ENCODE measurements at places on chromosomes 2 and 18. TPM values are rescaled to one million over a fixed set of nuclear protein-coding genes. Genes with fewer than 3 reads are reported as not detected.

Gene CCNT2
- 56.9 TPM for total RNA-seq

Gene NAT8
- total RNA-seq = not detected

Gene DPYSL5
- total RNA-seq = not detected

Gene UGT1A7
- total RNA-seq = not detected

- DNase-seq = no peak
Measured at GRCh38 chr2:239722760-239723470, 302.2 kb downstream of the NDUFA10 start.

DNA sequence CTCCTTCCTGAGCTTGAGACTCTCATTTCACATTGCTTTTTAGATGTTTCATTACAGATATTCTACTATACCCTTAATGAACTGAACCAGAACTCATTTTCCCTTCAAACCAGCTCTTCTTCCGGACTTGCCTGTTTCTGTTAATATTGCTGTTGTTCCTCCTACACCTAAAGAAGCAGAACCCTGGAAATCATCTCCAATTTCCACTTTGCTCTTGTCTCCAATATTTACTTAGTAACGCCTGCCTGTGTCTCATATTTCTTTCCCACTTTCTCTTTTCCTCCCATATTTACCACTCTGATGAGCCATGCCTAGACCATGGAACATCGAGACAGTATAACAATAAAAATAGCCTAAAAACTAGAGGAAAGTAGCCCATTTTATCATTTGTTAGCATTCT lies 17.9 kb upstream of the GMCL1 start:
- no peak for DNase-seq

- no peak for DNase-seq
Measured at GRCh38 chr2:30866974-30867373, 59.7 kb upstream of the CAPN13 start.

DNA sequence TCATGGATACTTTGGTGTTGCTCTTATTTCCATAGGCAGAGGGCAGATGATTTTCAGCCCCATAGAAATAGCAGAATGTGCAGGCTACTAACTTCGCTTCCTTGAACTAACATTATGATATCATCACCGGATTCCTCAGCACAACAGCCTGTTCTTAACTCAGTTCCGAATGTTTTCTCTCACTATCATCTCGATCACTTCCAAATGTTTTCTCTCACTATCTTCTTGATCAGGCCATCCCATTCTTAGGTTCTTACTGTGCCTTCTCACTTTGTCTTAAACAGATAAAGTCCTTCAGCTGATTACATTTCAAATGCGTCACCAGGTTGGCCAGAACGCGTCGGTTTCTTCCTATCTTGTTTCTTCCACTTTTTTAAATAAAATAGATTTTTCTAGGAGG lies 11.4 kb upstream of the MBD2 start:
- DNase-seq = no peak

DNA sequence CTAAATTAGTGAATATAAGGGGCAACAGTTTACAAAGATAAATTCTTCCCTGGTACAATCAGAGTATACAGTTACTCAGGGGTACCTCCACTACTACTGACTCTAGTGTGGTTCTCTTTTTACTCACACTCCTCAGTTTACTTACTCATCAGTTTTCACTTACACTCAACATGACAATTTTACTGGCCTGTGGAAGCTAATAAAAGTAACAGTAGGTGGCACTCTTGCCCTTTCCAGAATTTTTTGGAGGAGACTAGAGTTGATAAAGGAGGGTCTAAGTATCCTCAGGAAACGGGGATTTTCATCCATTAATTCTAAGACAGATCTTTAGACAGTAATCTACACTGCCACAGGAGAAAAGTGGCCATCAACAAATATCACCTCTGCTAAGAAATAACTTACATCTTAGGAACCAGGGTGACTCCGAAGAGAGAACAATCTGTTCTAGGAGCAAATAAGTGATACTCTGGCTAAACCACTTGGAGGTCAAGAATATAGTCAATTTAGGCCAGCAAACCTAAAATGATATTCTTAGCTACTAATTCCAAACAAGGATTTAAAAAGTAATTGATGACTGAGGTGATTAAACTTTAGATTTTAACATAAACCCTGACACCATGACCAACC lies 61.3 kb downstream of the ATL2 start:
- no peak for DNase-seq

- no peak for DNase-seq
Measured at GRCh38 chr18:7646174-7646886, 79.2 kb downstream of the PTPRM start.

DNA sequence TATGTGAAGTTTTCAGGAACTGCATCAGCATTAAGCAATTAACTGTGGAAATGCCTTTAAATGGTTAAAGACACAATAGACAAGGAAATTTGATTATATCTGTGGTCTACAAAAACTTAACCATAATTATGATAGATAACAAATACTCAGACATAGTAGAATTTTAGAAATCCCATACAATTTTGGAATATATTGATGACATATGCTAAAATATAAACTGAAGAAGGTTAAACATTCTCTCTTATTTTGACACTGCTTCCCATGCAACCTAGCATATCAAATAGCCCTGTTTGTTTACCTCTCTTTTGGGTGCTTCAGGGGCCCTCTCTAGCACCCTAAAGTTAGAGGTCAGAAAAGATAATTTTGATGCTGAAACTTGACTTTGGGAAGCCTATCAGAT lies 1274.8 kb upstream of the SLC39A10 start:
- DNase-seq = no peak

GRCh38 chr18:5998166-5998881 lies 103.0 kb upstream of the TMEM200C start:
- no peak for DNase-seq

DNA sequence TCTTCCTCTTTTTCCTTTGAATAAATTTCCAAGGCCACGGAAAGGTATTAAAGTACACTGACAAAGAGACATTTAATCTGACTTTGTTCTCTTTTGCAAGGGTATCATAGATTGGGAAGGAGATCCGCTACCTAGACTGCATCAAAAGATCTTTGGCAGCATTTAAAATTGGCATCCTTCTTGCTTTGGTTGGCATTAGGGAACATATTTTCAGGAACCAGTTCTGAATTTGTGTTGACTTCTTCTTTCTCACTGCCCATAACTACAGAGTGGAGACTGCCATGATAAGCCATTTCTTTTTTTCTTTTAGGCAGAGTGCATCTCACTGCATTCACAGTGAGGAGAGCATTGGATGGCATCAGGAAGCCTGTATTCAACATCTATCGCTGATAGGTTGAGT lies 83.4 kb downstream of the DOCK10 start:
- no peak for DNase-seq
